Stimulated activated CD4-positive, alpha-beta T cell treated with anti-CD3 and anti-CD28 coated beads, TNF-alpha, amount 100 ng/mL, for 48 hours (primary cell): ENCODE measurements at places on chromosomes 11 and 22.

DNA sequence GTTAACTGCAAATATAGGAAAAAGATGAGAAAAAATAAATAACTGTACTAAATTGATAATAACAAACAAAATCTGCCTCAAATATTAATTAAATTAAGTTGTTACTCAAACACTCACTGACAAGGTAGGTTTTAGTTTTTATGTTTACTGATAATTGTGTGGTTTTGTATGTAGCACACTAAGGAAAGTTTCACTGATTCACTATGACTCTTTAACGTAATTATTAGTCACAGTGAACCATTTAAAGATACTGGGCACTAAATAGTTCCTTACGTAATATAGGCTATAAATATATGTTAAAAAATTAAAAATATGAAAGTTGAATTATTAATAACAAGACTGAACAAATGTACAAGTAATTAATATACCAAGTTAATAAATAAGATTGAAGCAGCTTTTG is 2330.0 kb upstream of the RAG2 start:
- DNase-seq = no peak

DNA sequence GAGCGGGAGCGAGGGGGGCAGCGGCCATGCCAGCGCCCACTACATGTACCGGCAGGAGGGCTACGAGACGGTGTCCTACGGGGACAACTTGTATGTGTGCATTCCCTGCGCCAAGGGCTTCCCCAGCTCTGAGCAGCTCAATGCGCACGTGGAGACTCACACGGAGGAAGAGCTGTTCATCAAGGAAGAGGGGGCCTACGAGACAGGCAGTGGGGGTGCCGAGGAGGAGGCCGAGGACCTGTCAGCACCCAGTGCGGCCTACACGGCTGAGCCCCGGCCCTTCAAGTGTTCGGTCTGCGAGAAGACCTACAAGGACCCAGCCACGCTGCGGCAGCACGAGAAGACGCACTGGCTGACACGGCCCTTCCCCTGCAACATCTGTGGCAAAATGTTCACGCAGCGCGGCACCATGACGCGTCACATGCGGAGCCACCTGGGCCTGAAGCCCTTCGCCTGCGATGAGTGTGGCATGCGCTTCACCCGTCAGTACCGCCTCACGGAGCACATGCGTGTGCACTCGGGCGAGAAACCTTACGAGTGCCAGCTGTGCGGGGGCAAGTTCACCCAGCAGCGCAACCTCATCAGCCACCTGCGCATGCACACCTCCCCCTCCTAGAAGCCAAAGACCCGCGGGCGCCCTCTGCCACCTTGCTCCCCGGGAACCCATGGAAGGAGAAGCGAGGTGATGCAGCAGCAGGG is 20.9 kb upstream of the TMEM191C start:
- DNase-seq = no peak

DNA sequence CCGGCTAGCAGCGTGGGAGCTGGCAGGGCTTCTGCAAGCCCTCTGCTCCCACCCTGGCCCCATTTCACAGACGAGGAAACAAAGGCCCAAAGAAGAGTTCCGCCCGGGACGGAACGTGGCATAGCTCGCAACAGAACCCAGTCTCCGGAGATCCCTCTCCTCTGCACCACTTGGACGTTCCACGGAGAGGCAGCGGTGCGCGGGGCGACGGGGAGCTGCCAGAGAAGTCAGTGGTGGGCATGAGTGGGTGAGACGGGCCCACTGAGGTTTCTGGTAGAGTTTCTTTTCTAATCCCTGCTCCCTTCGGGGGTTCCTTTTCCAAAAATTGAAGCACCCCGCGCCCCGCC is 554 bp upstream of the NECTIN1 start:
- DNase-seq = no peak

DNA sequence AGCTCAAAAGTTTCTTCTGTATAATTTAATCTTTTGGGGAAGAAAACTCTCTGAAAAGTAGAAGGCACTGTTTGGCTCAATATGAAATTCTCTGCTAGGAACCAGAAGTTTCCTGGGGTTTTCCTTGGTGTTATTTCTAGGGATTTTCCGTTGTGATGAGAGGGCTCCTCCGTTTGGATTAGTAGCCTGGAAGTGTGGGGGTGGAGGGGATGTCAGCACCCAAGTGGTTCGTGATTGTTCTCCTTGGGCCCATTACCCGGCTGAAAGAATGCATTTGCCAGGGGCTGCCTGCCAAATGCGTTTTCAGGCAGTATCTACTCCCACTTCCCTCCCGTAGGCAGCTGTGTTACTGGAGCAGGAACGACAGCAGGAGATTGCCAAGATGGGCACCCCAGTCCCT is 4.3 kb downstream of the SF3B2 start:
- DNase-seq = no peak

GRCh38 chr11:36002196-36002595 is 58.3 kb downstream of the LDLRAD3 start:
- DNase-seq = no peak

DNA sequence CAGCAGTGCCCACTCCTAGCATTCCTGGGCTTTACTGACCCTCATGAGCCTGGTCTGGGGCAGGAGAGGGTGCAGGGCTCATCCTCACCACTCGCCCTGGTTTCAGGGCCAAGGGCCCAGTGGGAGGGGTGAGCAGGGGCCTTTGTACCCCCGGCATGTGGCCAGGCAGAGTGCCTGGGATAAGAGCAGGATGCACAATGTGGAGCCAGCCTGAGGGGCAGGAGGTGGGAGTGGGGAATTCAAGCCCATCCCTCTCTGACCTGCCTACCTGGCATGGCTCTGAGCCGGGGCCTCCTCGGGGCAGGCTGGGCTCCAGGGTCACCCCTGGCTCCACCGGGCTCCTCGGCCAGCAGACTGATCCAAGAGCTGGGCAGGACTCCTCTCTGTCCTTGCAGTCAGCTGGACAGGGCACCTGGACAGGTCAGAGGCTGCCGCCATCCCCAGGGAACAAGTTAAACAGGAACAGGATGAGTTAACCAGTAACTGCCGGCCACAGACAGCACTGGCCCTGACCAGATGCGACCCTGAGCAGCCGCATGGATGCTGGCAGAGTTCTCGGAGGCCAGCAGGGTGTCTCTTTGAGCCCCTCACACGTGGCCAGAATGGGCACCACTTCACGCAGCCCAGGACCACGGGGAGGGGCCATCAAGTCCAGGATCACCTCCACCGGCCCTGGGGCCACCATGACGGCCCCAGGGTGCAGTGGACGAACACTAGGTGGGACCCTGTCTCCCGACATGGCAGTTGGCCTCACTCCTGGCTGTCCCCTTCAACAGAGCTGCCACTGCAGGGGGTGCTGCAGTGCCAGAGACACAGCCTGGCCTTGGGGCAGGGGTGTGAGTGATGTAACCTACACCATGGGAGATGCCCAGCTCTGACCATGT is 5.0 kb downstream of the SIGIRR start:
- no peak for DNase-seq

GRCh38 chr11:73404048-73404447 is 27.8 kb downstream of the RELT start:
- no peak for DNase-seq

DNA sequence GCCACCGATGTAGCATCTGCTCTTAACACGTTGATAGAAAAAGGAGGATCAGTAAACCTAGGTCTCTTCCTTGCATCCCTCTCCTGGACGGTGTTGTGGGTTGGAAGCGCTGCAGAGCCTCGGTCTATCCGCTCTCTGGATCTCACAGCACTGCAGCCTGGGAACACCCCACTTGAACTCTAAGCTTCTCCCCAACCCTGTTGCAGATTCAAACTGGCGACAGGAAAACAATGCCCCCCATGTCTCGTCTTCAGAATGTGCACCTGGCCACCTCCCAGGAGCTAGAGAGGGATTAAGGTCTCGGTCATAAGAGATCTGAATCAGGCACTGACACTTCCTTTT is 454 bp downstream of the TMEM218 start:
- DNase-seq = no peak

- no peak for DNase-seq
These were observed 95.4 kb downstream of the GRAMD1B start for GRCh38 chr11:123525511-123525918.

DNA sequence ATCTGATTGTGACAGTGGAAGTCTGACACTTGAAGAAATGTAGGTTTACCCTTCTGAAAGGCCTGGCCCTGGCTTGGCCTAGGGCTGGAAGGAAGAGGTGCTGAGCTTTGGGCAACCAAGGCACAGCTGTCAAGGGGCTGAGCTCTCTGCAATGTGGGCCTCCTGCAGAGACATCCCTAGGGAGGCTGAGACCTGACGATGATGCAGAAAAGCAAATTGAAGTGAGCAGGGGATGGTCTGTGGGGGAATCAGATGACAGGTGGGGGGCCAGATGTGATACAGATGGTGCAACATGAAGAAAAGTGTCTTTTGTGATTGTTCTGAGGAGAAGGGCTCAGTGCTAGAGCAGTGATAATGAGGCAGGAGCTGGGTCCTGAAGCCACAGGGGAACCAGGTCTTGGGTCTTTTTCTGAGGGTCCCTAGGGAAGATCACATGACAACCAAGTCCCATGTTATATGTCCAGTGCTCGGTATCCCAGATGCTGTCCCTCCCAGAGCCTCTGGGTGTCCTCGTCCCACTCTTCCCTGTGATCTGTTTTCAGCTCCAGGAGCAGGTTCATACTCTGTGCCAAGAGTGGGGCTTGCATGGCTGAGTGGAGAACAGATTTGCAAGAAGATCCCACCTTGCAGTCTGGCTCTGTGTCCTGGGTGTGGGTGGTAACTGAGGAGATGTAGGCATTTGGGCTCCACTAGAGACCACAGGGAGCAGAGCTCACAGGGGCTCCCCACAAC is 79.9 kb upstream of the VPREB1 start:
- no peak for DNase-seq

DNA sequence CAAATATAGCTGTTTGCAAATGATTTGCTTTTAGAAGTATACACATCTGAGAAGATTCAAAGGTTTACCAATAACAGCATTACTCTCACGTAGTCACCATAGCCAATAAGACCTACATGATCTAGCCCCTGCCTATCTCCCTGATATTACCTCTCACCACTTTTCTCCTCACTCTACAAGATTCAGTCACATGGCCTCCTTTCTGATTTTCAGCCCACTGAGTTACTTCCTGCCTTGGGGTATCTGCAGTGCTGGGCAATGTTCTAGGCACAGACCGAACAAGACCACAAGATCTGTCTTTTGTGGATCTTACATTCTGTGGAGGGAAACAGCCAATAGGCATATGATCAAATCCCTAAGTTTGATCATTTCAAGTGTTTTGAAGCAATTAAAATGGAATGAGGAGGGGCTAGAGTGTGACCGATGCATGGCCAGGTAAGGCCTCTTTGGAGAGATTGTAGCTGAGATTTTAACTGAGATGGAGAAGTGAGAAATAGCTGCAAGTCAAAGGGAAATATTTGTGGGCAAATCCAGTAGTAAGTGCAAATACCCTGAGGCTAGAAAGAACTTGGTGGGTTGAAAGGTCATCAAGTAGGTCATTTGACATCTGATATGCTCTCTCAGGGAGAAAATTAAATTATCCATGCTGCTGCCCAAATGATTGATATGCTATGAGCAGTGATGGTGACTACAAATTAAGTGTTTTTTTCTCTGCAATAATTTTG is 43.1 kb downstream of the ARL14EP start:
- no peak for DNase-seq

- no peak for DNase-seq
These were observed 36.5 kb downstream of the OR2AG2 start for GRCh38 chr11:6735306-6735705.

DNA sequence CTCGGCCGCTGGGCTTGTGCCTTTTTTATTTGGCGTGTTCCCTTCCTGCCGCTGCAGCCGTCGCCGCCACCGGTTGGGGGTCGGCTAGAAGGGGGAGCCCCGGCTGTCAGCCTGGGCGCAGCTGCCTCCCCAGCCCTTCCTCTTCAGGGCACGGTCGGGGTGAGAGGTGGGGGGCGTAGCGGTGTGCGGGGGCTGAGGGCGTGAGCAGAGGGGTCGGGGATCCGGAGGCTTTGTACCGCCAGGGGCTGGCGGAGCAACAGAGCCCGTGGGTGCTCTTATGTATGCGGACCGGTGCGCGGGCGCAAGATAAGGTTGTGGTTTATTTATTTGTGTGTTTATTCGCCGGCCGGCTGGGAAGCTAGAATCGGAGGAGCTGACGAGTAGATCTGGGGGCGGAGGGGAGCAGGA is 477 bp downstream of the ZBTB16 start:
- DNase-seq = no peak

GRCh38 chr11:17554487-17554886 is 7.4 kb downstream of the OTOG start:
- no peak for DNase-seq

- no peak for DNase-seq
These were observed 493.6 kb upstream of the FAT3 start for GRCh38 chr11:91731051-91731450.

DNA sequence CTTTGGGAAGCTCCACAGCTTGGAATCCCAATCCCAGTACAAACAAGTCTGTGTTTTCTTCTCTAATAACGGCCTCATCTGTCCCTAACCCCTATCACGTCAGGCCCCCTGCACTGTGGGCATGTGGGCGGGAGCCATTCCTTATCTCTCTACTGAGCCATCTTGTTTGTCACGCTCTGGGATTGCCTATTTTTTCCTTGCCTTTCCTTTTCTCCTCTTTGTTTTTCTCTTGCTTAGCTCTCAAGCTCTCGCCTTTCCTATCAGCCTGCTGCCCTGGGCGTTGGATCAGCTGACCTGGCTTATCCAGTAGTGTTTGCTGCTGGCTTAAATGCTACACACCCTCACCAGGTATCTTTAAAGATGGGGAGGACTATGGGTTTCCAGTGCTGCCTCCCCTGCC is 35.8 kb downstream of the ARHGAP1 start:
- DNase-seq = no peak

GRCh38 chr11:79661373-79661772 is 220.5 kb upstream of the TENM4 start:
- no peak for DNase-seq

DNA sequence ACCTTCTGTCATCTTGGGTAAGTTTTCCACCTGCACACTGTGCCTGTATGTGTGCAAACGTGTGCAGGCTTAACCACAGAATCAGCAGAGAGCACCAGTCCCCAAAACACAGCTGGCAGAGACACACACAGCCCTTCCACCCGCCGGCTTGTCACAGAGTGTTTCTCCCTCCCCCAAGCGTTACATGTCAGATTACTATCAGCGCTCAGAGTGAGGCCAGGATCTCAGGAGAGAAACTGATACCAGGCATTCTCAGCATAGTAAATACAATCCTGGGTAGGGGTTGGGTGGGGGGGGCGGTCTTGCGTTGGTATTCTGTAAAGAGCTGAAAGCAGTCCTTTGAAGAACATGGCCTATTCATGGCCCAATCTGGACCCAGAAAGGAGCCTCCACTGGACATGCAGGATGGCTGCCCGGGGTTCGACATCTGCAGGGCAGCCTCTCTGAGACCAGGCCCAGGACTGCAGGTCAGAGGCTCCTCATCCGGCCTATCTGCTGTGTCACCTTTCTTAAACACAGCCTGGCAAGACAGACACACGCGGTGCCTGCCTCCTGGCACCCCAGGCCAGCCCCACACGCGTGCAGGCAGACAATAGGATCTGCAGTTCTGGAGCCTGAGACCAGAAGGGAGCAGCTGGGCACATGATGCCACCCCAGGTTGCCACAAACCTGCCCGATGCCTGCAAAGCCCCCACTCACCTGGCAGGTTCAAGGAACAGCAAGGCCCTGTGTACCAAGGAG is 1.7 kb downstream of the OSBPL5 start:
- no peak for DNase-seq

GRCh38 chr11:70537576-70538571 is 139.5 kb downstream of the CTTN start:
- no peak for DNase-seq

- DNase-seq = no peak
These were observed 107.1 kb upstream of the DDI1 start for GRCh38 chr11:103929170-103929903.
